Fibroblast of skin of right quadriceps (primary cell): ENCODE measurements at places on chromosomes 7 and 10.
A peak's percentile ranks its signal among the peaks of the same experiment; 100 is the strongest.

DNA sequence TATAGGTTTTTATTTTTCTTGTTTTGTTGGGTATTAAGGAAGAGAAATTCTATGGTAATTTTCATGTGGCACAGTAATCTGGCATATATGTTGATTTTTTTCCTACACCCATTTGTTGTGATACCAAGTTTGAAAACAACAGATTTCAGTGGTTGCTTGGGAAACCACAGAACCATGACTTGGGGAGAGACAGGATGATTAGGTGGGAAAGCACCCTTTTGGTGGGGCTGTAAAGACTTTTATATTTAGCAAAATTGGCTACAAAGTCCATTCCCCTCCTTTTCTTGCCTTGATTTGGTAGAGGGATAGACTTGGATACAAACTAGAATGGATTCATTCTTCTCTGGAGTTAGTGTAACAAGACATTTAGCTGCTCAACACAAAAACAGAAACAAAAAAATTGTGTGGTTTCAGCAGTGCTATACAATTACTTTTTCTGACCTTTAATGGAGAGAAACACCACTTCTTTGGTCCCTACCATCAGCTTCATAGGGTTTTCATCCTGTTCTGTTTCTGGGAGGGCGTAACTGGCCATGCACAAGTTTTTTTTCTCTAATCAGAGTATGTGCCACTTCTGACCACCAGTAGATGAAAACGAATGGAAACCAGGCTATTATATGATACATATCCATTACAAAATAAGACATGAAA lies 52.7 kb downstream of the FIGNL1 start:
- no peak for DNase-seq

GRCh38 chr7:133861876-133862275 lies 265.3 kb upstream of the LRGUK start:
- no peak for DNase-seq

GRCh38 chr10:79943871-79944270 lies 5.0 kb downstream of the SFTPD start:
- DNase-seq, result no peak

DNA sequence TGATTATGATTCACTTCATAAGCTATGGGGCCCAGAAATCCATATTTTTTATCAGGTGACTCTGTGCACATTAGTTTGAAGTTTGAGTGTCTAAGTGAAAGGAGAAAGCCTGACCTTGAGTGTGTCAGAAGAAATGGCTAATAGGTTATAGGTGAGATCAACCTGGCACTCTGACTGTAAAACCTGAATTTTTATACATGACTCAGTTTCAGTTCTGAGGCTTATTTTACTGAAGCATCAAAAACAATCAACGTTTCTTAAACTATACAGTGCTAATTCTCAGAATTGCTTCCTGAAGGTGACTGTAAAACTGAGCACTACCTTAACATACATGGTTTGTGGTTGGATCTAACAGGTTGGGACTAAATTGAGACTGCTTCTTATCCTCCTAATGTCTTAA lies 159.4 kb upstream of the AHR start:
- no peak for DNase-seq

DNA sequence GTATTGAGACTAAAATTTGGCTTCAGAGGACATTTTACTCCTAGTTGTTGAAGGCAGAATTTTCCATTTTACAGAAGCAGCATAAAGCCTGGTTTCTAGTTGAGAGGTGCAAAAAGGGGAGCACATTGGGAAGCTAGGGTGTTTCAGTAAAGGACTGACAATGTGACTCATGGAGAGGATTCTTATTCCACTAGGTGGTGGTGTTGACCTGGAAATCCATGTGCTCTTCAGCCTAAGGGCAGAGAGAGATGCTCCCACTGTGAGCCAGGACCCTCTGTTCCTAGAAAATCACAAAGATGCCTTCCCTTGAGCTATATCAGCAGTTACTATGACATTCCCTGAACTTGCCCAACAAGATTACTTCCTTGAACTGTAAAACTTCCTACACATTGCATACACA lies 687.8 kb downstream of the IPMK start:
- peak; percentile 2 for DNase-seq
